Melanocyte of skin (primary cell): ENCODE measurements at places on chromosomes 6 and 20. TPM values are rescaled to one million over a fixed set of nuclear protein-coding genes. Genes with fewer than 3 reads are reported as not detected.

HRH3 gene
- total RNA-seq: not detected in 2 replicates

B3GAT2 gene
- not detected in 2 replicates for total RNA-seq

PTCHD4 gene
- total RNA-seq: 0.67 and 1.5 TPM in 2 replicates

SLC35B2 gene
- 150 TPM in 2 replicates for total RNA-seq

EPPIN gene
- total RNA-seq: not detected in 2 replicates

MUCL3 gene
- total RNA-seq: not detected in 2 replicates

MOCS3 gene
- 9.6 and 12.7 TPM in 2 replicates for total RNA-seq

KIAA1755 gene
- 1.7 and 5.5 TPM in 2 replicates for total RNA-seq

SNAI1 gene
- not detected in 2 replicates for total RNA-seq

PTPRK gene
- 33.7 and 45.1 TPM in 2 replicates for total RNA-seq

NKAIN4 gene
- not detected in 2 replicates for total RNA-seq

C6orf58 gene
- total RNA-seq: under 0.01 and 0.46 TPM in 2 replicates

RAET1G gene
- not detected in 2 replicates for total RNA-seq

SNAP91 gene
- total RNA-seq: not detected in 2 replicates

PRL gene
- total RNA-seq: not detected in 2 replicates

DDAH2 gene
- 22.0 and 27.3 TPM in 2 replicates for total RNA-seq

BPIFA1 gene
- not detected in 2 replicates for total RNA-seq

KCNK5 gene
- total RNA-seq: not detected in 2 replicates

TRIM10 gene
- total RNA-seq: not detected in 2 replicates

LTB gene
- not detected in 2 replicates for total RNA-seq

RAD21L1 gene
- not detected in 2 replicates for total RNA-seq

ATF6B gene
- total RNA-seq: 23.6 and 30.7 TPM in 2 replicates

MOXD1 gene
- total RNA-seq: 18.9 and 37.9 TPM in 2 replicates

FAM83D gene
- total RNA-seq: 28.1 and 42.3 TPM in 2 replicates

LKAAEAR1 gene
- total RNA-seq: 1.9 TPM in 1 of 2 replicates, not detected in the other

CCR6 gene
- not detected in 2 replicates for total RNA-seq

RAET1L gene
- total RNA-seq: not detected in 2 replicates

NKX2-2 gene
- not detected in 2 replicates for total RNA-seq

F13A1 gene
- not detected in 2 replicates for total RNA-seq

SLC32A1 gene
- total RNA-seq: not detected in 2 replicates

ARMC12 gene
- total RNA-seq: 0.15 and 0.33 TPM in 2 replicates

TRIM31 gene
- total RNA-seq: not detected in 2 replicates

DPPA5 gene
- total RNA-seq: not detected in 2 replicates
